ENCODE measurements at places on chromosomes 2 and 18.
A peak's percentile ranks its signal among the peaks of the same experiment; 100 is the strongest.

DNA sequence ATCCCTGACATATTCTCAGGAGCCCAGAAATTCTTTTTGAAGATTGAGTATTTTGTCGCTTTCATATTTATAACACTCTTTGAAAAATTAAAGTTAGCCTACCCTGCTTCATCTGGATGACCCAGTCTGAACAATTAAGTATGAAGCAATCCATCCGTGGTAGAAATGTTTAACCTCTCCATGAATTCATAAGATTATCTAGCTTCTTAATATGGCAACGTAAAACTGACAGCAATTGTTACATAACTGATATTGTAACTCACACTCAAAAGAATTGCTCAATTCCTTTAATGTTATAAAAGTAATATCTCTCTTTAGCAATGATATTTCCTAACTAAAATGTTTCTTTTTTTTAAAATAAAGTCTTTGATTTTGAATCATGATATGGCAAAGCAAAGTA is 7.2 kb upstream of the ABCA12 start:
- no peak for DNase-seq

GRCh38 chr2:96832754-96833507 is 10.9 kb downstream of the ANKRD23 start:
- no peak for DNase-seq

DNA sequence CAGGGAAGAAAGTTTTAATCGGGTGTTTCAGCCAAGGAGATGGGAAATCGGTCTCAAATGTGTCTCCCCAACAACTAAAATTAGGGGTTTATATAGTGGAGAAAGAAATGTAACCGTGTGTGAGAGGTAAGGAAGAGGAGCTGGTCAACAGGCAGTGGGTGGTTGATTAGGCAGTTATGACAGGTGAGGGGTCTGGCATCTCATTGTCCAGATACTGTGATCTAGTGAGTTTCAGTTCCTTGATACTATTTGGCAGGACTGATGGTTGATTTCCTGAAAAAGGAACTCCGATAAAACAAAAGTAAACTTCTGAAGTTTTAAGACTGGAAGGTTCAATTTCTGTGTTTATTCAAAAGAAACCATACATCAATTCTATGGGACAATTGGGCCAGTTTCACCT is 197.9 kb downstream of the LPIN1 start:
- DNase-seq, result no peak

DNA sequence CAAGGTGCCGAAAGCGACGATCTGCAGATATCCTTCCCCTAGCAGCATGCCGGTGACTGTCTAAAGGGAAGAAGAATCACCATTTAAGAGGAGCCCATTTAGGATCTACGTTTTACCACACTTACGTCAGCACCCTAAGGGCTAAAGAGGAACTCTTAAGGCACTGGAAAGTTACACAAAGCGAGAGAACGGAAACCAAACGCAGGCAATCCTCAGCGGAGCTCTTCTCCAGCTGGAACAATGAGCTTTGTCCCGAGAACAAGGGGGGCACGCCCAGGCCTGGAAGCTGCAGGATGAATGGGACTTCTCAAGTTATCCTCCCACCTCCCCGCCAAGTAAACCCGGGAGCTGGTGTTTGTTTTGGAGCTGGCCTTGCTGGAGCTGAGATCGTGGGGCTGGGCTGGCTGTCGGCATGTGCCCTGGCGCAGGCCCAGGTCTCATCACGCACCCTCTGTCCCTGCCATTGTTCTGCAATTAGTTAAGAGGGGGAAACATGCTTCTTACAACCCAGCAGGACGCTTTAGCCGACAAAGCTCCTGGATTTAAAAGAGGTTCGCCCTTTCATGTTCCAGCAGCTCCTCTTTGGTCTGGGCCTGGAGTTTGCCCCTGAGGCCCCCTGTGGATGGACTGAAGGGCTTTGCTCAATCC is 36.4 kb downstream of the PXDN start:
- DNase-seq, result no peak

- DNase-seq, result no peak
Measured at GRCh38 chr2:25071966-25072365, 30.1 kb downstream of the EFR3B start.

GRCh38 chr2:139478165-139478914 is 698.1 kb upstream of the NXPH2 start:
- no peak for DNase-seq

- no peak for DNase-seq
Measured at GRCh38 chr18:48446582-48447225, 37.5 kb upstream of the ZBTB7C start.

DNA sequence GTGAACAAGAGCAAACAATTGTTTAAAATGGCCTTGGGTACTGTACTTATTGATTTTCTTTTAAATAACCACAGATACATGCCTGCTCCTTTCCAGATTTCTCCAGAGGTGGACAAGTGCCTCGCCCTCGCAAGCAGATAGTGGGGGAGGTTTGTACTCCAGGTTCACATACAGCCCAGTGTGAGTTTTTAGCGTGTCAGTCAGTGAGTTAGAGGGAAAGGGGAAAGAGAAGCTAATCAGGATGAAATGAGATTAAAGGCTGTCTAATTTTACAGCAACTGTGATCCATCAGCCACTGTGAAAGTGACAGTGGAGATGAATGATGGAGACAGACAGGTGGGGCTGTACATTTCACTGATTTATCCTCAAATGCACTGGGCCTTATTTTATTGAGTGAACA is 74.7 kb downstream of the KLHL14 start:
- DNase-seq, result no peak

DNA sequence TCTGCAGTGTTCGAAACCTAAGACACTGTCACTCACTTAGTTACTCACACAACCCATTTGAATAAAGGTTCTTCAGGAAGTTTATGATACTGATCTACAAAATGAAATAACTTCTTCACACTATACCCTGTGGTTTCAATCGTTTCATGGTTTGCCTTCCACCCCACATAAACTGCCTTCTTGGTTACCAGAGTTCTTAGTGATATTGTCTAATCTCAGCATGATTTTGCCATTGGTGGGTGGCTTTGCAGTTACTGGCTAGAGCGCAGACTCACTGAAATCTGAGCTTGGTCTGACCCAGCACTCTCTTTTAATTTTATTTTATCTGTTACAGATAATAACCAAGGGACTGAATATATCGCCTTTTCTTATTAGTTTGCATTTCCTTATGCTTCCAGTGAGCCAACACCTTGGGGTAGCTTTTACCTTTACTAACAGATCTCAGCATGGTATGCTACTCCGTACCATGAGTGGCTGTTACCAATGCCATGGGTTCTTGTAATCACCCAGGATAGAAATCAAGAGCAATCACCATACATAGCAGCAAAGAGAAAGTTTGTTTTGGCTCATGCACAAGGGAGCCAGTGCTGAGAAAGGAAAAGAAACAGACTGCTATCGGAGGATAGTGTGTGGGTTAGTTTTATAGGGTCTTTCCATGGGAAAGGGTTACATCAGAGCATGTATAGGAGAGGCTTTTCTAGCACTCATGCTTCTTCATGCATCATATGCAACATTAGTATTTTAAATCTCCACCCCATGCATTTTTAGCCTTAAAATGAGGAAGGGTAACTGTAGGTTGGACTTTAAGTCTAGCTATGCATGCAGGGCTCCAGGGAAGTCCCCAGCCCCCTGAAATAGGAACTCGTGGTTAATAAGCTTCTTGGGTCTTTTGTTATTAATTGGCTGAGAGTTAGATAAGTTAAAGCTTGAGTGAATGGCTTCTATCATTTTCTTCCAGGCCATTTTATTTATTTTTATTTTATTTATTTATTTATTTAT is 33.3 kb downstream of the ANXA4 start:
- DNase-seq, result peak; percentile 51

- DNase-seq, result no peak
Measured at GRCh38 chr2:54770211-54770610, 46.7 kb downstream of the EML6 start.

DNA sequence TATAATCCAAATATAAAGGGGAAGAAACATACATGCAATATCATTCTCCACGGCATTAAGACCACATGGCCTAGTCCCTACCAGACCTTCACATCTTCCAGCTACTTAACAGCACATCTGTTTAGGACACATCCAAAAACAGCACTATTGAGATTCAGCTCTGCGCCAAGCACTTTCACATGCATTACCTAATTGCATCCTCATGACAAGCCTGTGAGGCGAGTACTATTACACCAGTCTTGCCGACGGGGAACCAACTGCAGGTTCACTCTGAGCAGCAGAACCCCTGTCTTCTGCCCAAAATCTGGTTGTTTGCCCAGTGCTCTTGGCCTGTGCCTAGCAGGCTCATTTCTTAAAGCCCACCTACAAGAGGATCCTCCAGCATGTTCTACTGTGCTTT is 66.7 kb downstream of the AAK1 start:
- DNase-seq, result no peak

DNA sequence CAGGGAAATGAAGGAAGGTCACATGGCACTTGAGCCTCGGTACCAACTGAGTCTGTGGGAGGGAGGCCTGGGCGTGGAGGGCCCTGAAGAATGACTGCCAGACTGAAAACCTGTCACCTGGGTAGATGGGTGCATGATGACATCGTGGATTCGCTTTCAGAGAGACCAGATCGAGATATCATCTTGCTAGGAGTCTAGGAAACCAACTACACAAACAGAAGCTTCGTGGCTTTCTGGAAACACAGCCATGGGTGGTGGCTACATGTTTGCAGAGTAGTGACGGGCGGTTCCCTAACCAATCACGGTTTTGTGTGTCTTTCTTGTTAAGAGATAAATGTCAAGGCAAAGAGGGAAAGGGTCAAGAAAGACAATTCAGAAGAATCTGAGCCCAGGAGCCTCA is 155.0 kb downstream of the EIPR1 start:
- DNase-seq, result peak; percentile 54

- no peak for DNase-seq
Measured at GRCh38 chr2:58512878-58513277, 271.8 kb upstream of the FANCL start.

GRCh38 chr2:83584672-83585071 is 874.4 kb downstream of the SUCLG1 start:
- DNase-seq, result no peak

DNA sequence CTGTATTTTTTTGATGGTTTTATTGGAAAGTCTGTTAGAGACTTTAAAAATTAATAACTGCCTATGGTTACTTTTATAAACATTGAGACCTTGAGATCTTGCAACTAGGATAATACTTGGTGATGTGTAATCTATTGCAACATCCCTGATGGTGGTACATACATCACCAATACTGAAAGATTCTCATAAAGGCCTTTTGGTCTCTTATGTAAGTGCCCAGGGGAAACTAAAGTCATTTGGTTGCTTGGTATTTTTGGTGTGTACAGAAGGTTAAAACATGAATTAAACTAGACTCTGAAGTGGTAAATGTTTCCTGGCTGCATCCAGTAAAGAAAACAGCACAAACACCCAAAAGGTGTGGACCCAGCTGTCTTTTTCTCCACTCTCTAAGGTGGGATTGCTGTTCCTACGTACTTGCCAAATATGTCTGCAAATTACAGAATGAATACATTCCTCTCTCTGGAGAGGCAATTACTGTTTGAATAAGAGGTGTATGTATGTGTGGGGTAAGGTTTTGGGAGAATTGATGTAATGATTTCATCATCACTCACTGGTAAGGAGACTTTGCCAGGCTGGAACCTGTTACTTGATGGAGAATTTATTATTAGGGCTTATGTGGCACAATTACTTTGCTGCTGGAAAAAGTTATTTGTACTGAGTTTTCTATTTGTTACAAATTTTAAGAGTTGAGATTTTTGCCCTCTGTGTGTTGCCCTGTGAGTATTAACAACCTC is 3.6 kb downstream of the B3GNT2 start:
- no peak for DNase-seq

- DNase-seq, result no peak
Measured at GRCh38 chr18:55246278-55246677, 287.0 kb upstream of the CCDC68 start.

DNA sequence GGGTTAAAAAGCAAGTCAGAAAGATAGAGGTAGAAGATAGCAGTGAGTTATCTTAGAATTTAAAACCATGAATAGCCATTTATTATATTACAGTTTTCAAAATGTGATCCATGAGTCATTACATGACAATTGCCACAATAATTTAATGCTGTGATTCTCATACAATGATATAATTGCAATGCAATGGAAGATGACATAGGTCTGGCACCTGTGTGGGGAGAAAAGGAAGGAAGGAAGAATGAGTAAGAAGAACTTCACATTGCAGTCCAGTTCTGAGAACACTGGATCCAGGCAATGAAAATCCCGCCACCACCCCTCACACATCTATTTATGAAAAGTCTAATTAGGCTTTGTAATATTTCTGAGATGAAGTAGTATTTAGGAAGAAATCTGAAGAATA is 738.1 kb upstream of the LINC00305 start:
- no peak for DNase-seq

- DNase-seq, result no peak
Measured at GRCh38 chr18:71707400-71707799, 836.7 kb downstream of the CBLN2 start.

DNA sequence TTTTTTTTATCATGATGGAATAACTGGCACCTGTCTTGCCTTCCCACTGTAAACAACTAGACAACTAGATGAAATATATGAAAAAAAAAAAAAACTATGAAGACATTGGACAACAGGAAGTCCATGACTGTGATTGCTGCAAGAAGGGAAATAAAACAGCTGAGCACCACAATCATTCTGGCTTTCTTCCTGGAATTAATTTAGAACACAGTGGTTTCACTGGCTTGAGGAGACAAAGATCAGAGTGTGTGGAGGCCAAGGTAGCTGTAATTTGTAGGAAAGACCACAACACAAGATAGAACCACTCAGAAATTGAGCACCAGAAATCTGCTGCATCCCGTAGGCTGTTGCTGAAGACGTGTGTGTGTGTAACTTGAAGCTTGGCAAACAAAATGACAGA is 121.1 kb upstream of the PID1 start:
- DNase-seq, result no peak

GRCh38 chr2:168244318-168244717 is 3.1 kb downstream of the STK39 start:
- DNase-seq, result peak; percentile 50
